ENCODE measurements at places on chromosomes 11 and 22.

- no peak for DNase-seq
These were observed 42.4 kb downstream of the AMPD3 start for GRCh38 chr11:10497371-10498021.

GRCh38 chr11:86197448-86197847 lies 47.1 kb upstream of the EED start:
- no peak for DNase-seq

- DNase-seq = no peak
These were observed 111.6 kb downstream of the SIK3 start for GRCh38 chr11:116986521-116987105.

GRCh38 chr11:1746511-1746931 lies 3.9 kb downstream of the IFITM10 start:
- no peak for DNase-seq

DNA sequence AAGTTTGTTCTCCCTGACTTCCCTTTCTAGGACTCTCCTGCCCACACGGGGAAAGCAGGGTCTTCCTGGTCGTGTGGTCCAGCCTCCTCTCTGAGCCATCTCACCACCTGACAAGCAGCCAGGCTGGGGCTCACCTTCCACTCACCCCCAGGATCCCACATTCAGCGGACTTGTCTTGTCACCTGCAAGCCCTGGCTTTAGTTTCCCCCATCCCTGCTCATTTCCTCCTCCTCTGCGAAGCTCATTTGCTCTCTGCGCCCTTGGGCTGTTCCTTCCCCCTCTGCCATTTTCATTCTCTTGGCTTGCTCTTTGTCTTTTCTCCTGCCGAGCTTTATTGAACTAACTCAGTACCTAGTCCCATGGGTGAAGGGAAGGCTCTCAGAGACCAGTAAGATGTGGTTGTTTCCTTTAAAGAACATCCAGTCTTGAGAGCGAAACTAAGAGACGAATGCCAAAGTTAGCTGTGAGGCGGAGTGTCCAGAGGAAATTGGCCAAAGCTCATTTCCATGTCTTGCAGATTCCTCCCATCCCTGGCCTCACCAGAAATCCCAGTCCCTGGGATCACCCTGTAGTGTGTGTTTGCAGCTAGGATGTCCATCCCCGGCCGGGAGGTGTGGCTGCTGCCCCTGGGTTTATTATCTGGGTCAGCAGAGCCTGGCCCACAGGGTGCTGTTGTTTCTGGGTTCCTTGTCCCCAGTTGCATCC lies 2.0 kb downstream of the ST14 start:
- DNase-seq = no peak

Measured in stimulated activated CD8-positive, alpha-beta memory T cell treated with anti-CD3 and anti-CD28 coated beads, Interleukin-15, amount 100 ng/mL, for 48 hours (primary cell).